ENCODE measurements at places on chromosomes 2 and 18. TPM values are rescaled to one million over a fixed set of nuclear protein-coding genes. Genes with fewer than 3 reads are reported as not detected.
A peak's percentile ranks its signal among the peaks of the same experiment; 100 is the strongest.

The CXCR1 gene
- 3.0 TPM for total RNA-seq

The SEMA4C gene
- 22.2 TPM for total RNA-seq

The LRATD1 gene
- total RNA-seq = not detected

The SANBR gene
- 9.9 TPM for total RNA-seq

The CRYGD gene
- total RNA-seq = not detected

The SCLY gene
- total RNA-seq = 22.0 TPM

The STAT4 gene
- total RNA-seq = 124 TPM

The SCYGR4 gene
- total RNA-seq = not detected

The SH3RF3 gene
- 0.23 TPM for total RNA-seq

The TMEM182 gene
- total RNA-seq = 2.2 TPM

The PUS10 gene
- 7.3 TPM for total RNA-seq

The CD226 gene
- total RNA-seq = 111 TPM

The KCNJ13 gene
- total RNA-seq = not detected

The MAB21L4 gene
- not detected for total RNA-seq

The ELOA2 gene
- not detected for total RNA-seq

GRCh38 chr2:158830201-158830600 lies 35.1 kb downstream of the DAPL1 start:
- no peak for DNase-seq

- no peak for DNase-seq
These were observed 19.7 kb upstream of the NYAP2 start for GRCh38 chr2:225379856-225380255.

DNA sequence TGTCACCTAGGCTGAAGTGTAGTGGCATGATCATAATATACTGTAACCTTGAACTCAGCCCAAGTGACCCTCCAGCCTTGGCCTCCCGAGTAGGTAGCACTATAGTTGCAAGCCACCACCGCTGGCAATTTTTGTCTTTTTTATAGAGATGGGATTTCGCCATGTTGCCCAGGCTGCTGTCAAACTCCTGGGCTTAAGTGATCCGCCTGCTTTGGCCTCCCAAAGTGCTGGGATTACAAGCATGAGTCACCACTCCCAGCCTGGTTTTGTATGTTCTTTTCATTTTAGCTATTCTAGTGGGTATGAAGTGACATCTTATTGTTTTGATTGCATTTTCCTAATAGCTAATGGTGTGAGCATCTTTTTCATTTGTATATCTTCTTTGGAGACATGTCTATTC lies 11.3 kb upstream of the EXOC6B start:
- DNase-seq = no peak

- DNase-seq = no peak
These were observed 2.9 kb downstream of the KLHL29 start for GRCh38 chr2:23387845-23388244.

DNA sequence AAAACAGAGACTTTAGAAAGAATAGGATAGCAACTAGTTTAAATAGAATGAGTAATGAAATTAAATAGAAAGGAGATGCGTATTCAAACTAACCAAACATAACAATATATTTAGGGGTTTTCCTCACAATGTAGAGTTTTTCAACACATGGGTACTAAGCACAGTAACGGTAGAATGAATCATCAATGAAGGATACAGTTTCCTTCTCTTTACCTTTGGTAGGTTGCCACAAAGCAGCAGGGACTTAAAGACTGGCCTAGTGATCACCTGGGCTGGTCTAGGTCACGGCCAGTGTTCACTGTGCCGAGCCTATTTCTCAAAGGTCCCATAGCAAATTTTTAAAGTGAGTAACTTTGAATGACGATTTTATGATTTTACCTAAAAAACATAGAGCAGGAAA lies 311.7 kb downstream of the XIRP2 start:
- no peak for DNase-seq

- DNase-seq = no peak
These were observed 270.0 kb downstream of the AGAP1 start for GRCh38 chr2:235763816-235764215.

- DNase-seq = no peak
These were observed 163.5 kb downstream of the ZEB2 start for GRCh38 chr2:144356402-144356801.

DNA sequence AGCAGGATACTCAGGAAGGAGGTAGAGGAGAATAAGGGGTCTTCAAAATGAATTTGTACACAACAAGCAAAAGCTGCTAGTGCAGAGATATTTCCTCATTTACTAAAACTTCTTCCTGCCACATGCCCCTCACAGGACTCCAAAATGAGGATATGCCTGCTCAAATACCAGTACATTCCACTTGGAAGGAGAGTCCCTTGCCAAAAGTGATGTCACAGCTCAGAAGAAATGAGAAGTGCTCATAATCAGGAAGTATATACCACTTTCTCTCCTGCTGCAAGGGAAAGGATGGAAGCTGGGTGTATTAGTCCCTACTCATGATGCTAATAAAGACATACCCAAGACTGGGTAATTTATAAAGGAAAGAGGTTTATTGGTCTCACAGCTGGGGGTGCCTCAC lies 87.7 kb upstream of the FSHR start:
- no peak for DNase-seq

DNA sequence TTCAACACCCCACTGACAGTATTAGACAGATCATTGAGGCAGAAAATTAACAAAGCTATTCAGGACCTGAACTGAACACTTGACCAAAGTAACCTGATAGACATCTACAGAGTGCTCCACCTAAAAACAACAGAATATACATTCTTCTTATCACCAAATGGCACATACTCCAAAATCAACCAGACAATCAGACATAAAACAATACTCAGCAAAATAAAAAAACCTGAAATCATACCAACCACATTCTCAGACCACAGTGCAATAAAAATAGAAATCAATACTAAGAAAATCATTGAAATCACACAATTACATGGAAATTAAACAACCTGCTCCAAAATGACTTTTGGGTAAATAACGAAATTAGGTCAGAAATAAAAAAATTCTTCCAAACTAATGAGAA lies 15.8 kb downstream of the PFN4 start:
- no peak for DNase-seq

DNA sequence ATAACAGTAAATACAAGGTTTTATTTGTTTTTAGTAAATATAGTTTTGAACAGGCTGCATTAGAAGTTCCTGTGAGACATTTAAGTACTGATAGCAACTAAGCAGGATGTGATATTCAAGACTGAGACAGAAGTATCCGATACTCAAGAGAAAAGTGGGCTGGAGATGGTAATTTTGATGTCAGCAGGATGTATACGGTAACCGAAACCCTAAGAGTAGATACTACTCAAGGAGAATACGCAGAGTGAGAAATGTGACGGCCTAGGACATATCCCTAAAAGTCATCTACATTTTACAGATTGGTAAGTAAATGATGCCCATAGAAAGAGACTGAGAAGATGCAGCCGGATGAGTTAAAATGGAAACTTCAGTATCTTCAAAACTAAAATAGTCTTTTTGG lies 115.4 kb downstream of the GORASP2 start:
- DNase-seq = no peak

- no peak for DNase-seq
These were observed 271.2 kb downstream of the LPIN1 start for GRCh38 chr2:12017499-12018157.

DNA sequence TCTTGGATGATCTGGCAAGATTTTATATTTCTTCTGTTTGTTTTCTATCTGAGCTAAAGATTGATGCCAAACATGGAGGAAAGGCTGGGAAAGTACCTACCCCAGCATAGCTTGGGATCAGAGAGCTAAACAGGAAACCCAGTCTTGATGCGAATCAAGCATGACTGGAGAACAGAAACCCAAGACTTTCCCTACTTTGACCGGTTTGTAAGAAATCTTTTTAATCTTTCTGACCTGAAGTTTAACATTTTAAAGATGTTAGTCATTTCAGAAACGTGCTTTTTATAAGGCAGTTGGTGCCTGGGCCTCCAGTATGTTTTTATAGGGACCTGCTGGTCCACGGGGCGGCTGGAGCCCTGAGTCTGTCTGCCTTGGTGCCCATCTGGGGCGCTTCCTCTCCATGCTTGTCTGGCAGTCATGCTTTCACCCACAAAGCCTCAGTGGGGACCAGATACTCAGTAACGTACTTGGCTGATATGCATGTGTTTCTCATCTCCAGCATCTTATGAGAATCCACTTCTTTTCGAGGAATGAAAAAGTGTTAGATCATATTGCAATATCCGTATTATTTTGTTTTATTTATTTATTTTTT lies 266.5 kb downstream of the PTGR3 start:
- peak; percentile 27 for DNase-seq

GRCh38 chr2:2640371-2640770 lies 309.3 kb upstream of the MYT1L start:
- no peak for DNase-seq

DNA sequence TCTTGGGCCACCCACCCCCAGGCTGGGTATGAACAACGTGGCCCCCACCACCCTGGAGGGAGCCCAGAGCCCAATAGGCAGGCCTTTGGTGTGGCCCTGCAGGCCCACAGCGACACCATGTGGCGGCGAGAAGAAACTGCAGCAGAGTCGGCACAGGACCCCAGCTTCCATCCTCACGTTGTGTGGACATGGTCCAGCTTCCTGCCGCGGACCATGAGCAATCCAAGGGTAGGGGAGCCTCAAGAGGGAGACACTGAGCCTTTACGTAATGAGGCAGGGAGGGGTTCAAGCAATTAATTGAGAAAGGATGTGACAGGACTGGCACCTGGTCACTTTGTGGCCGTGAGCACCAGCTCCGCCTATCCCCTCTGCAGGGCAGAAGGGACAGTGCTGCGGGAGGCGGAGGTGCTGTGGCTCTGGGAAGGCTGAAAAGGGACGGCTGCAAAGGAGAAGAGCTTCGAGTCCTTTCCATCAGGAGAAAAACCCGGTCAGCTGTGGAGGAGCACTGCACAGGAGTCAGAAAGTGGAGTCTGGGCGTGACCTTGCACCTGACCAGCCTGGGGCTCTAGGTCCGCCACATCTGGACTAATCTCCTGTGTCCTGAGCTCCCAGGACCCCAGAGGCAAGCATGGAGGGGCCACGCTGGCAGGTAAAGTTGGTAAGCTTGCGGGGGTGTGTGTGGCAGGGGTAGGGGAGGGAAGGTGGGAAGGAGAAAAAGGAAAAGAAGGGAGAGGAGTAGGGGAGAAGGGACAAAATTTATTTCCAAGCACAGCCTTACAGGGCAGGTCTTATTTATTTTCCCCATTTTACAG lies 44.9 kb downstream of the TMEM37 start:
- peak; percentile 34 for DNase-seq

GRCh38 chr2:140041239-140041638 lies 1261.0 kb upstream of the NXPH2 start:
- no peak for DNase-seq

DNA sequence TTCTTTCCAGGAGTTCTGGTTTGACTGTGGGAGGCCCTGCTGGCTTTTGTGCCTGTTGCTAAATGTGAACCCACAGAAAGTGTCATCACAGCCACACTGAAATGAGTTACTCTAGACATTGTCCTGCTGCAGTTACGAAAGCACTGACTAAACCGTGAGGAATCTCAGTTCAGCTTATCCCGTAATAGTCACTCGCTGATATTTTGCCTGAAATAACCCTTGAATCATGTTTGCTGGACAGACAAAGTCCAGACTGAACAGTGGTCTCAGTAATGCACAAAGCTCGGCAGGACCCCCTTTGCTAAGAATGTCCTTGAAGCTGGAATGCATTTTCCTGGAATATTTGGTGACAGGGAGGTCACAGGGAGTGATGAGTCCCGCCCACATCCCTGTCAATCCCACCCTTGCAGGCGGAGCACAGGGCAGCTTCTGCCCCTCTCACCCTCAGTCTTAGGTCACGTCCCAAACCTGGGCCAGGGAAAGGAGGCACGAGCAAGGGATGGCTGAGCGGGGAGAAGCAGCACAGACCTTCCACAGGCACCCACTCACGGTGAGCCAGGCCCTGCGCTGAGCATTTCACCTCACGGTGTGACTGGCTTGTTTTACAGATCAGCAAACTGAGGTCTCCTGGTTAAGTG lies 53.4 kb downstream of the ADI1 start:
- DNase-seq = no peak

GRCh38 chr2:150526006-150526405 lies 38.5 kb upstream of the RND3 start:
- no peak for DNase-seq

- no peak for DNase-seq
These were observed 19.6 kb downstream of the ZNF2 start for GRCh38 chr2:95185197-95185596.

GRCh38 chr2:240635121-240635997 lies 10.1 kb downstream of the GPR35 start:
- no peak for DNase-seq

DNA sequence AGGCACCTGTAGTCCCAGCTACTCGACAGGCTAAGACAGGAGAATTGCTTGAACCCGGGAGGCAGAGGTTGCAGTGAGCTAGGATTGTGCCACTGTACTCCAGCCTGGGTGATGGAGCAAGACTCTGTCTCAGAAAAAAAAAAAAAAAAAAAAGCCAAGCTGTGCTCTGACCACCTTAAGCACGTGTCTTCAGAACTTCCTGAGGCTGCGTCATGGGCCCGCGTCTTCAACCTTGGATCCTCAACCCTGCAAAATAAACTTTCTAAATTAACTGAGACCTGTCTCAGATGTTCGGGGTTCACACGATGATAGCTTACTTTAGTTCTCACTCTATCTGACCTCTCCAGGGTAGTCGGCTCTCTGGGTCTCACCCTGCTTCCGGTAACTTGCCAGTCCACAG lies 65.8 kb upstream of the CABLES1 start:
- DNase-seq = peak; percentile 47

Data from activated CD4-positive, alpha-beta memory T cell treated with anti-CD3 and anti-CD28 coated beads, Interleukin-2, amount 10 ng/mL, durations not matched to agents 7 days and 5 days (primary cell).